CD4-positive, alpha-beta T cell treated with Interleukin-15 for 1 hour (primary cell): ENCODE measurements at places on chromosomes 12 and 14.

DNA sequence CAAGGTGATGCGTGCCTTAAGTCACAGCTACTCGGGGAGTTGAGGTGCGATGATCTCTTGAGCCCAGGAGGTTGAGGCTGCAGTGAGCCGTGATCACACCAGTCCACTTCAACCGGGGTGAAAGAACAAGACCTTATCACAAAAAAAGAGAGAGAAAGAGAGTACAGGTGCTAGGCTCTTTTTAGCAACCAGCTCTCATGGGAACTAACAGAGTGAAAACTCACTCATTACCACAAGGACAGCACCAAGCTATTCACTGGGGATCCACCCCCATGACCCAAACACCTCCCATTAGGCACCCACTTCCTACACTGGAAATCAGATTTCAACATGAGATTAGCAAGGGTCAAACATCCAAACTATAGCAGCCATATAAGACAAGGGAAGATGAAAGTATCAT is 164.2 kb downstream of the NDUFA12 start:
- DNase-seq: no peak

DNA sequence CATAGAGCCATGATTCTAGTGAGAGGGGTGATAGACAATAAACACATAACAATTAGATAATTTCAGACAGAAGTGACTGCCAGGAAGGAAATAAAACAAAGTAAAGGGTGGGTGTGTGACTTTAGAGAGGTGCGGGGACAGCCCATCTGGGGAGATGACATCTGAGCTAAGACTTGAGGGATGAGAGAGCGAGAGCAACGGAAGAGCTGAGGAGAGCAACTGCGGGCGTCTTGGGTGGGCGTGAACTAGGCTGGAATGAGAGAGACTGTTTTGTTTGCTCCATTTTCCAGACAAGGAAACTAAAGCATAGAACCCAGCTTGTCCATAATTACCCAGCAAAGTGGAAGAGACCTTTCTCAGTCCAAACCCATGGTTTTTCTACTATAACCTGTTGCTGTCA is 25.3 kb downstream of the NRXN3 start:
- no peak for DNase-seq

DNA sequence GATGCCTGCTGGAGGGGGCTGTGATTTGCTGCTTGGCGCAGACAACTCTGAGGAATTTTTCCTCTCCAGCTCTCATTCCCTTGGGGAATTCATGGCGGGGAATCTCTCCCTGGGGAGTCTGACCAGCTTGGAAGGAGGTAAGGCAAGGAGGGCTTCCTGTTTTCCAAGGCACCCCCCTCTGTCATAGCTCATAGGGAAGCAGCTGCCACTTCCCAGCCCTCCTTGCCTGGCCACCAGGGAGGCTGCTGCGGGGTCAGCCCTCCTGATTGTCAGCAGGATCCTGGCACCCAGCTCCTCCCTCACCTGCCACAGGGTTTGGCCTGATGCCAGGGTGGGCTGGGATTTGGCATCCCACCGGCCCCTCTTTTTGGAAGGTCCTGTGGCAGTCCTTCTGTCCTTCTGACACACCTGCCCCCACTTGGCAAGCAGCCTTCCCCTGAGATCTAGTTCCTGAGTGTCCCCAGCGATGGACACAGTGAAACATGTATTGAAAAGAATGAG is 74.9 kb downstream of the TSPAN9 start:
- no peak for DNase-seq

DNA sequence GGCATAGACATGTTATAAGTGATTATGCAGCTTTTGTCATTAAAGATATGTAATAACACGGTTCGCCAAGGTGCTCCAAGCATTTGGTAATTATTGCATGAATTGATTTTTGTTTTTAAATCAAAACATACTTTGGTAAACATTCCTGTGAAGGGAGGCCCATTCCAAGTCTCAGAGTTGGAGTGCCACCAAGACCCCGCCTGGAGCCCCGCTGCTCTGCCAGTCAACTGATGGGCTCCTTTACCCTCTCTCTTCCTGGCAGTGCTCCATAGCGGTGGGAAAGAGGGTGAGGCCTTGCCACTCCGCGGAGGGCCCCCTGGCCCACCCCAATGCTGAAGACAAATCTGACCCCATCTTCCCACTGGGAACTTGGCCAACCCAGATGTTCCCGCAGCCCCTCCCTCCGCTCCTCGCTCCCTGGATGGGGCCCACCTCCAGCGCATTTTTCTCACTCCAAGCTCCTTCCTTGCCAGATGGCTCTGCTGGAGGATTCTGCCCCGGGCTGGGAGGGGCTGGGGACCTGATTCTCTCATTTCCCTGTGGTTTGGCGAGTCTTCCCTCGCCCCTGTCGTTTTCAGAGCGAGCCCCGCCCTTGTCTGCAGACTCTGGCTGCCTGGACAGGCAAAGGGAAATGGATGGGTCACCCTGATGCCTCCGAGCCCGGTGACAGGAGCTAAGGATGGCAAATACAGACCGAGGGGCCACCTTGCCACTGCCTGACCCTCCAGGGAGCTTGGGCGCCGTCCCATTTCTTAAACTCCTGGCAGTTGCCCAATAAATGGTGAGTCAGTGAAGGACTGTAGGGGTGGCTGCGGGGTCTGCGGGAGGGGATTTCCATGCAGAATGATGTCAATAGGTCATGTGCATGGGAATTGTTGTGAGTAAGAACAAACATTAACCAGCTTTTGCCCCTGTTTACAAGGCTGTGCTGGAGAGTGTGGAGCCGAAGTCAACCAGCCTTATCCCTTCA is 9.2 kb upstream of the PAPLN start:
- no peak for DNase-seq

DNA sequence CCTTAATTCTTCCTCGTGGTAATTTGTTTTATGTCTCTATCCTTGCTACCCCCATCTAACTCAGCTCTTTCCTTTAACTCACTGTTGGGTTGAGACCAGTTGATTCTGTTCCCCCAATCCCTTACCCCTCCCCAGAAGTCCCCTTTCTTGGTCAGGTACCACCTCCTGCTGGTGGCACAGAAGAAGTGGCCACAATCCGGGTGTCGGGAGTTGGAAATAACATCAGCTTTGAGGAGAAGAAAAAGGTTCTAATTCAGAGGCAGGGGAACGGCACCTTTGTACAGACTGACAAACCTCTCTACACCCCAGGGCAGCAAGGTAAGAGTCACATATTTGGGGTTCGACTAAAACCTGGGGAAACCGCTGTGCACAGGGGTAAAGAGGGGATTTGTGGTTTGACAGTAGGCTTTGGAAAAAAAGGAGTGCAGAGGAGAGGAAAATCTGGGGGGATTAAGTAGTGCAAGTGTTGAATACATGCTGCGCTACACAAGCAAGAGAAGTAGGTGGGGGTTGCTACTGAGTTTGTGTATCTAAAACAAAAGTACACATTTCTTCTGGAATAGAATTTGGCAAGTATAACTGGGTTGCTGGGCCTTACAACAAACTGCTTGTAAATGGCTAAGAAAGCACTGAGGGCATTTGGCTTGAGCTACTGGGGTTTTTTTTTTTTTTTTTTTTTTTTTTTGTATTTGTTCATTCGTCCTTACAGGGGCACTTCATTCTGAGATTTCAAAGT is 1.3 kb downstream of the A2ML1 start:
- DNase-seq: no peak

DNA sequence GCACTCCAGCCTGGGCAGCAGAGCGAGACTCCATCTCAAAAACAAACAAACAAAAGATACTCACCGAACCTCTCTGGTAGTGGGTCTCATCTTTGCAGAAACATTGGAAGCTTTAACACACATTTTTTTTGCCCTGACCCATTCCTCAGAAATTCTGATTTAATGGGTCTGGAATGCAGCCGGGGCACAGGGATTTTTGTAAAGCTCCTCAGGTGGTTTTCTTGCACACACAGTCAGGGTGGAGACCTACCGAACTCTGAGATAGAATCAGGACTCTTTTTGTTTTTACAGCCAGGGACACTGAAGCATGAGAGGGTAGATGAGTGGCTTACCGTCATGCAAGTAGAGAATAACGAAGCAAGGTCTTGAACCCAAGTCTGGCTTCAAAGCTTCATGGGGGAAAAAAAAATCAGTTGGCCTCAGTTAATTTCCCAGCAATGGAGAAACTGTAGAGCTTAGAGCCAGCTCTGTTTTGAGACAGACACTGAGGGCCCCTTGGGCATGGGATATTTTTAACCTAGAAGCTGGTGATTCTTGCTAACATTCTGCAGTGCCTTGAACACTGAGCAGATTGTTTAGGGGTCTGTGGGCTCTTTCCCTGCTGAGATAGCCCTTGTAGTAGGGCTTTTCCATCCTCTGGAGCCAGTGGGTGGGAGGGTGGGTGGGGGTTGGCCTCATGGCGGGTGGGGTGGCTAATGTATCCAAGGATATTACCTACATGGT is 4.8 kb downstream of the RNU4-2 start:
- DNase-seq: no peak

GRCh38 chr14:73787486-73788316 is 63.9 kb upstream of the PTGR2 start:
- no peak for DNase-seq

DNA sequence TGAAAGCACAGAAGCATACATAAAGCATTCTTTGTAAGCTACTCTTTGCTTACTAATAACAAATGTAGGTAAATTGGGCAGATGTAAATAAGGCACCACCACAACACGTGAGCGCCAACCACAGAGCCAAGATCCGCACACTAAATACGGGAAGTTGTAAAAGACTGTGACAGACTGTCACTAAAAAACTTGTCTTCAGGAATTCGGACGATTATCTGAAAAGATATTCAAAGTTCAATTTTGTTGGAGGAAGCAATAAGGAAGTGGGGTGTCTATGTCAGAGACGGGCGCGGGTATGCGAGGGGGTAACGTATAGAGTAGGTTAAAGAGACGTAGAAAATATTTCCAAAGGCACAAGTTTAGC is 1.5 kb upstream of the HSP90B1 start:
- DNase-seq: peak; percentile 66

- no peak for DNase-seq
Measured at GRCh38 chr12:68403296-68403695, 71.1 kb upstream of the MDM1 start.

DNA sequence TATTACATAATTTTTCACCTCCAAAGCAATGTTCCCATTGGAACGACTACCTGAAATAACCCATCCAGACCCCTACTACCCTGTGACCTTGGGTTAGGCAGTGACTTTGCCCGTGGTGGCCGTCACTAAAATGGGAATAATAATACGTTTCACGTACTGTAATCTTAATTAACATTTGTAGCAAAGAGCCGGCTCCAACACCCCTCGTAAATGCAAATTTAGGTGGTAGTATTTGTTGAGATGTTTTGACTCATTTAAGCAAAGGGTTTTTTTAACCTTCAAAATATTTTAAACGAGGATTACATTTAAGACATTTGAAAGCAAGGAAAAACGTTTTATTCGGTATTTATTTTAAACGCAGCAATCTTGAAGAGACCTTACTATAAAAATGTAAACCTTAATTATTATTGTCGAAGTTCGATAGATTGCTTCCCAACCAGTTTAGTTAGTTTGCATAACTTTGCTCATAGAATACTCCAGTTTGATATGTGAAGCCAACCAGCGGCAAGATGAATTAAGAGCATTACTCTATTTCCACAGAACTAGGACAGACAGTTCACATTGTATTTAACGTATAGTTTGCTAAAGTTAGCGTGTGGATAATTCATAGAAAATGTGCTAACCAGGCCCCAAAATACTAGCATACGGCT is 1.4 kb upstream of the ARID2 start:
- no peak for DNase-seq
